Stimulated activated CD4-positive, alpha-beta T cell treated with anti-CD3 and anti-CD28 coated beads, Interleukin-4, amount 100 ng/mL, for 4 hours (primary cell): ENCODE measurements at places on chromosomes 12 and 14.

- DNase-seq = no peak
Measured at GRCh38 chr14:50659327-50659974, 8.7 kb downstream of the SAV1 start.

GRCh38 chr14:92846162-92846897, 52.2 kb downstream of the GOLGA5 start:
- DNase-seq = no peak

- DNase-seq = no peak
Measured at GRCh38 chr14:74426202-74426582, at the start of gene SYNDIG1L. Gene SYNDIG1L (minus strand): TSS chr14:74426210. CDS start chr14:74409744, 16,466 bp downstream.

DNA sequence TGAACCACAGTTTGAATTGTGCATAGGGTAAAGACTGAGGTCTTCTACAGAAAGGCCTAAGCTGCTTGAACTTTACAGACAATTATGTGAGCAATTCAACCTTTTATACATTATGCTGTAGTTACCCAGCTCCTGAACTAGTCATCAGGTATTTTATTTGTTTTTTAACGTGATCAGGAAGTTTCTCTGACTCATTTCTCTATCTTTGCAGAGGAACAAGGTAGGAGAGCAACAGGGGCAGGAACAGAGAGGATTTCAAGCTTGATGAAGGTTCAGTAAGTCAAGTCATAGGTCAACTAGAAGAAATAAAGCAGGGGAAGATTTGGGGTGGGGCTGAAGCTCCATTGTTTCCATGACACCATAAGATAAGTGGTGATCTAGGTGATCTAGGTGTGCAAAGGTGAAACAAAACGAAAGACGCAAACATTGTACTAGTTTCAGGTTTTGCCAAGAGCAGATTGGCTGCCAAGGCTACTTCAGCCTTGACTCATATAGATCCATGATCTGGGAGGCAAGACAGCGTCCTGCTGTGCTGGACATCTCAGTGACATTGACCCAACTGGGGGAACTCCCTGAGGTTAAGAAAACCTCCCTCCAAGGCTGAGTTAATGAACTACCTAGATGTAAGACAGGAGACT, 198.1 kb downstream of the DAD1 start:
- no peak for DNase-seq

DNA sequence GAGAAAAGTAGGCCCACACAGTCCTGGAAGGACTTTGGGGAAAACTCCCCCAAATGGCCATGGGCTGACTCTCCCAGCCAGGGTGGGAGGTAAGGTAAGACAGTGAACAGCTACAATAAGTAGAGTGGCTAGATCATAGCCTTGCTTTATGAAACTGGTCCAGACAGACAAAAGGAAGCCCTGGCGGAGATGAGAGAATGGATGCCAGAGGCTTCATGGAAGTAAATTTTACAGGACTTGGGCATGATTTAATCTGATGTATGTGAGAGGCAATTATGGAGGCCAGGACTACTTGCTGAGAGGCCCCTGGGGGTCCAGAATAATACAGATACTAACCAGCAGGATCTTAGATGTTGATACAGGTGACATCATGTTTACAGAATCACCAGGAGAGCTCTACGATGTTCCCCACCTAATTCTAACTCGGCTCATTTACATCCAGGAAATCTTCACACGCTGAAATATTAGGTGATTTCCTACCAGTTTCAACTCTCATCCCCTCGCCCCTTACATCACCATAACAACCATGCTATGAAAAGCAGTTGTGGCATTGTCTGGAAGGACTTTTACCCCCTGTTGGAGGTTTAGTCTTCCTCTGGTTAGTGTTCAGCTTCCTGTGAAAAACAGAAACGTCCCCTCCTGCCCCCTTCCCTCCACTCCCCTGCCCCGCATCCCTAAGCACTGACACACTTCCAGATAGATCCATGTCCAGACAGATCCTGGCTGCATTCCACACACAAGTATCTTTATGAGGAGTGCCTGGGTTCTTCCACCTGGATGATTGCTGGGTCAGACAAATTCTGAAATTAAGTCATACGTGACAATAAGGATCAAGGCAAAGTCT, 39.5 kb upstream of the NT5DC3 start:
- no peak for DNase-seq

- no peak for DNase-seq
Measured at GRCh38 chr12:116497051-116497591, 62.1 kb upstream of the MAP1LC3B2 start.

- no peak for DNase-seq
Measured at GRCh38 chr12:47777741-47778558, 4.9 kb downstream of the SLC48A1 start.

DNA sequence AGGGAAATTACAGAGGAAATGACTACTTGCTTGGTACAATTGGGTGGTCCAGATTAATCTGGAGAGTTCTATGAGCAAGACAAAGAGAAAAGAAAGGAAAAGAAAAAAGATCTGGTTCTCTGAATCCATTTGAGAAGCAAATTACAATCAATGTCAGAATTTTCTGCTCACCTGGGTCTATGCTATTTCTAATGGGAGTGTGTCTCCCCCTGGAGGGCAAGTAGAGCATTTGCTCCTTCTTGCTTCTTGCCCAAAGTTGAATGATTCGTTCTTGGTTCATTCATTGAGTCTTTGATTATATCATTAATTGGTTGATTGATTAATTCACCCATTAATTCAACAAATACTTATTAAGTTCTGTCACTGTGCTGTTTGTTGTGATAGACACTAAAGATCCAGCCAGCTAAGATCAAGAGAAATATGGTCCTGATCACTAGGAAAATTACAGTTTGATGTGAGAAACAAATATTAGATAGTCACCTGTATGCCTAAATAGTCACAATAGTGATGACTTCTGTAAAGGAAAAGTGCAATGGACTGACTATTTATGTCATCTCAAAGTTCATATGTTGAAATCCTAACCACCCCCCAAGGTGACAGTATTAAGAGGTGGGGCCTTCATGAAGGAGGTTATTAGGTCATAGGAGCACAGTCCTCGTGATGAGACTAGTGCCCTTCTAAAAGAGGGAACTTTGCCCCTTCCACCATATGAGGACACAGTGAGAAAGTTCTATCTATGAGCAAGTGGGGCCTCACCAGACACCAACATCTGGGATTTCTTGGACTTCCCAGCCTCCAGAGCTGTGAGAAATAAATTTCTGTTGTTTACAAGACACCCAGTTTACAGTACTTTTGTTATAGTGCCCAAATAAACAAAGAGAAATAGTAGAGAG, 8.0 kb upstream of the ASB8 start:
- no peak for DNase-seq

DNA sequence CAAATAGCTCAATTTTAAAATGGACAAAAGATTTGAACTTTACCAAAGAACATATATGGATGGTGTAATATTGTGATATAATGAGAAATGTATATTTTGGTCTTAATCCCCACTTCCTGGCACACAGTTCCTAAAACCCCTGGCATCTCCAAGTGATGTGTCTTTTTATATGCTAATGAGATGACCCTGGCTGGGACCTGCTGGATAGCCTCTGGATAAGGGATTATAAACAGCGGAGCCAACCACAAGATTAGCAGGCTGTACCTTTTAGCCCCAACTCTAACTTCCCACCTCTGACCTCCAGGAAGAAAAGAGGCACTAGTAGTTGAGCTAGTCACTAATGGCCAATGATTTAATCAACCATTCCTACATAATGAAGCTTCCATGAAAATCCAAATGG, 130.0 kb downstream of the DPF3 start:
- no peak for DNase-seq

- DNase-seq = no peak
Measured at GRCh38 chr12:53735556-53735955, 8.3 kb upstream of the CALCOCO1 start.

GRCh38 chr14:54186821-54187763, 209.7 kb upstream of the CDKN3 start:
- no peak for DNase-seq

DNA sequence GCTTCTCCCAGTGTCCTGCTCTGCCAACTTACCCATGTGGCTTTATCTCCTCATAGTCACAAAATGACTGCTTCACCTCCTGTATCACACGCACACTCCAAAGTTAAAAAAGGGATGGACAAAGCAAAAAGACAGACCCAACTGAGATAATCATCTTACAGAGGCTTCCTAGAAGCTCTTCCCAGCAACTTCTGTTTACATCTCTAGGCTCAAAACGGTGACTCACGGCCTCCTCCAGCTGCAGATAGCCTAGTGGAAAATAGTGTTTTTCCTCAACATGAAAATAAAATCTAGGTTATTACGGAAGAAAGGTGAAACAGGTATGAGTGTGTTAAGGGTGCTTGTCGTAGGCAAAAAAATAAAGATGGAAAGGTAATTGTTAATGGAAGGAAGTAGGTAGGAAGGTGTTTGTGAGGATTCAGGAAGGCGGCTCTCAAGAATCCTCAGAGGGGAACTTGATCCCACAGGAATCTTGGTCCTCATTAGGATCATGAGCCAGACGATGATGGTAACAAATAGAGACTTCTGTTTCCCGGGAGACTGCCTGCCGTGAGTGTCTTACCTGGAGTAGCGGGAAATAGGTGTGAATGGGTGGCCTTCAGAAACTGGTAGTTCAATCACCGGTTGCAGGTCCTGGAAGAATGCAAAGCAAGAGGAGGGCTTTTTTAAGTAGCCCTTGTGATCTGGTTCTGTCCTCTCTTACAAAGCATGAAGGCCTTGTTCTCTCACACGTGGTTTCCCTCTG, 487.5 kb upstream of the TMEM132C start:
- no peak for DNase-seq

DNA sequence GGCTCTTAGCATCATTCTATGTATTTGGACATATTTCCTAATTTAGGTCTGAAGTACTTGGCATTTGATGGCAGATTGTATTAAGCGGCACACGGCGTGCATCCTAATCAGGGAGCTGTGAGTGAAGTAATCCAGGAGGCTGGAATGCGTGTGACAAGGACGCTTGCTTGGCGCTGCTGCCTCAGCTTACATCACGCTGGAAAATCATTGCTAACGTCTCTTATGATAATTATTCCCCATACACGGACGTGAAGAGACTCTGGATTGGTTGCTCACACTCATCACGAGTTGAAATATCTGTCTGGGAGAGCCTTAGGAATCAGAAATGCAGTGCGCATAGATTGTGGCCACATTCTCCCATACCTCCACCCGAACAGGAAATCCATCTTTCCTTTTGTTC, 85.3 kb downstream of the FBXW8 start:
- no peak for DNase-seq

DNA sequence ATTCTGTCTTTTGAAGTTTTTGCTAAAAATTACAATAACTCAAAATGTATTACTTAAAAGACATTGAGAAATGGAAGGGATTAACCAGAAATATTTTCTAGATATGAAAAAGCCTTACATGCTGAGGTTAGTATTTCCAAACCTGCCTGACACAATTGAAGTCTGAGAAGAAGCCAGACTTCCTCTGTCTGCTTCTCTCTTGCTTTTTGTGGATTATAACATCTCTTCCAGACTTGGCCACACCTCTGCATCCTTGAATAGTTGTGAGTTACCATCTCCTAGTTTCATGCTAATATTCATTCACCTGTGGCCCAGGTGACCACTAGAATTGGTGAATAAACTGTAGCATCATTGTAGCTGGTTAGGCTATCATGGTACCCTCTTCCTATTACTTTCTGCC, 497.6 kb downstream of the SLC16A7 start:
- DNase-seq = no peak

DNA sequence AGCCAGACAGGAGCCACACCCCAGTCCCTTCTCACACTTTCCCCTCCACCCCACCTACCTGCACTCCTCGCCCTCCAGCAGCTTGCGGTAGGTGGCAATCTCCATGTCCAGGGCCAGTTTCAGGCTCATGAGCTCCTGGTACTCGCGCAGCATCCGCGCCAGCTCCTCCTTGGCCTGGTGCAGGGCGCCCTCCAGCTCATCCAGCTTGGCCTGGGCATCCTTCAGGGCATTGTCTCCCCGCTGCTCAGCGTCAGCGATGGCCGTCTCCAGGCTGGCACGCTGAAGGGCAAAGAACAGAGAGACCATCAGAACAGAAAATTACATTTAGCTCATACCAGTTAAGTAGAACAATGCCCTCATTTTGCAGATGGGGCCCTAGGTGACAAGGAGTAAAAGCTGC, 5.5 kb downstream of the KRT74 start:
- DNase-seq = no peak

GRCh38 chr14:24382064-24382371, 14.0 kb downstream of the NFATC4 start:
- no peak for DNase-seq

DNA sequence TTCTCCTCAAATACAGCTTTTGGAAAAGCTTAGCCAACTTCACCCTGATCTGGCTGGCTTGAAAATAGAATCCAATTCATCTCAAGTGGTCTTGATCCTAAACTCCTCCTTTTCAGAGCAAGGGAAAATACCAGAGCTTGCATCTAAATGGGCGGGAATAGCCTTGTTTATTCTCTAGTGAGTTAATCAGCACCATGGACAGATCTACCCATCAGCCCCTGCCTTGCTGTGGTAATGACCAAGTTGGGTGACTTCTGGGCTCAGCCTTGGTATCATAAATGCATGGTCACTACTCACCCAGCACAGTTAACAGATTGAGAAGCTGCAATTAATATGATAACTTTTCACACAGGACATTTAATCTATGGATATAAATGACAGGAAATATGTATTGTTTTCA, 196.6 kb downstream of the GLT1D1 start:
- DNase-seq = no peak

DNA sequence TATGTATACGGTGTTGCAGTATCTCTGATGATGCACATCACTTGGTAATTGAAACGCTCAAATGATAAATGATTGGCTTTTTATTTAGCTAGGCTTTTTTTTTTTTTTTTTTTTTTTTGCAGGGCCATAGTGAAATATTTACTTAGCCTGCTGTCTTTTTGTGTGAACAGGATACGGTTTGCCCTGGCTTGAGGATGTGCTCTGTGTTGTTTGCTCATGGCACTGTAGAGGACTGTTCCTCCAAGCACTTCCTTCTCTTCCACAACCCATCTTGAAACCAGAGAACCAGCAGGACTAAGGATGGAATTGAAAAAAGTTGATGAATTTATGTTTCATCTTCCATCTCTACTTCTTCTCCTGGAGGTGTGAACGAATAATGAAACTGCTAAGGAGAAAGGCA, 15.5 kb upstream of the SSPN start:
- DNase-seq = no peak

- no peak for DNase-seq
Measured at GRCh38 chr12:13273850-13274249, 77.3 kb downstream of the EMP1 start.

- no peak for DNase-seq
Measured at GRCh38 chr14:94022532-94023411, 3.4 kb upstream of the OTUB2 start.

- DNase-seq = no peak
Measured at GRCh38 chr12:106183735-106184134, 45.0 kb upstream of the NUAK1 start.

DNA sequence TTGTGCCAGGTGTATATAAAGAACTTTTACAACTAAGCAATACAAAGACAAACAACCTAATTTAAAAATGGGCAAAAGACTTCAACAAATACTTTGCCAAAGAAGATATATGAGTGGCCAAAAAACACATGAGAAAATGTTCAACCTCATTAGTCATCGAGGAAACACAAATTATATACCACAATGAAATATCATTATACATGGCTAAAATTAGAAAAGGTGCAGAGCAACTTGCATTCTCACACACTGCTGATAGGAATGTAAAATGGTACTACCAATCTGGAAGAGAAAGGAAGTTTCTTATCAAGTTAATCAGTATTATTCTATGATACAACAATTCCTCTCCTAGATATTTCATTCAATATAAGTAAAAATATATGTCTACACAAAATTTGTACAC, 131.6 kb upstream of the FRMD6 start:
- DNase-seq = no peak

GRCh38 chr14:61438860-61439765, 117.7 kb downstream of the PRKCH start:
- no peak for DNase-seq

GRCh38 chr14:28608443-28608842, 158.1 kb upstream of the FOXG1 start:
- no peak for DNase-seq
